ENCODE measurements at places on chromosomes 16 and 17.

DNA sequence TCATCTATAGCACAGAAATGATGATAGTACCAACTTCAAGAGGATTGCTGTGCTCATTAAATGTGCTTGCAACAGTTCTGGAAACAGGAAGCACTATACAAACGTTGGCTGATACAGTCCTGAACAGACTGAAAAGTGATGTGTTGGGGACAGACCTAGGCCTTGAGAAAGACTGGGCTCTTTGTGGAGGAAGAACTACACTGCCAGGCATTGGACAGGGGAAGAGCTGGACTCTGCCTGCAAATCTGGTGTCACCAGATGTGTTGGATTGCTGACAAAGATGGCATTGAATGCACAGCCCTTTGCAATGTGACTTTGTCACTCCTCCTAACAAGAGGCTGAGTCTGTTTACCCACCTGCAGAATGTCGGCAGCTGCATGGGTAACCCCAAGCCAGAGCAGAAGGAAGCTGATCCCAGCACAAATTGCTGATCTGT lies 12.4 kb upstream of the ST6GALNAC2 start:
- no peak for DNase-seq

GRCh38 chr17:51230306-51230705 lies 29.5 kb downstream of the MBTD1 start:
- no peak for DNase-seq

DNA sequence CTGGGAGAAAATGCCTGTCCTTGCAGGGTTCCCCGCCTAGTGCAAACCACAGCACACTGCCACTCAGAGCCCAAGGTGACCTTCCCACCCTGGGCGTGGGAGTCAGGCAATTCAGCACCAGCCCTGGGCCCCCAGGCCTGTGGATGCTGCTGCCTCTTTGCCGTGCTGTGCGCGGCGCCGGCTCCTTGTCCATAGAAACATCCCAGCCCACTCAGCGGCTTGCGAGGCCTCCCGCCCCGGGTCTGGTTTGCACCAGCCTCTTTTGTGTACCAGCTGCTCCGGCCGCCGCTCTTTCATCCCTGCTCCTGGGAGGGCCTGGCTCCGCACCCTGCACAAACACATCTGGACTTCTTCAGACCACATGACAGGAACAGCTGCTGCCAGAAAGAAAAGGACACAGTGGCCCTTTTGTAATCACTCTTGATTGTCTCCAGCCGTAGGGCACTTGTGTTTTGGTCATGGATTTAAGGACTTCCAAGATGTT lies 75.4 kb upstream of the SDK2 start:
- DNase-seq, result no peak

DNA sequence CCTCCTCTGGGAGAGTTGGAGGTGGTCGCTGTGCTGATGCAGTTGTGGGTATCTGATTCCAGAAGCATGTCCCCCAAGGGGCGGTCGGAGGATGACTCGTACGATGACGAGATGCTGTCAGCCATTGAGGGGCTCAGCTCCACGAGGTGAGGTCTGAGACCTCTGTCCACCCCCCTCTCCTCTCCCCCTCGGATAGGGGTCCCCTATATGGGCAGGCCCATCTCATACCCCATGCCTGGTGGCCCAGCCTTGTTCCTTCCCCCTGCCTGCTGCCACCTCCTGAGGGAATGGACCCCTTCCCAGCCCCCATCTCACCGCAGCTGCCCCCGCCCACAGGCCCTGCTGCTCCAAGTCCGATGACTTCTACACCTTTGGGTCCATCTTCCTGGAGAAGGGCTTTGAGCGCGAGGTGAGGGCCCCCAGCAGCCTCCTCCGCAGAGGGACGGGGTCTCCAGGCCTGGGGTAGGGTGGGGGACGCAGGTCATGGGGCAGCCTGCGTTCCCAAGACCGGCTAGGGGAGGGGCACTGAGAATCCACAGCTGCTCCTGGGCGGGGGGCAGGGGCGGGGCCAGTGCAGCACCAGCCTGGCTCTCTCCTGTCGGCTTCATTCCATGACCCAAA lies 39.2 kb downstream of the ADCY7 start:
- no peak for DNase-seq

GRCh38 chr16:27108051-27108770 lies 41.5 kb downstream of the C16orf82 start:
- no peak for DNase-seq

GRCh38 chr17:61294777-61295176 lies 104.9 kb upstream of the TBX2 start:
- no peak for DNase-seq

Data from NCI-H2081 treated with DMSO at 0.1 percent for 48 hours (cell line).